ENCODE measurements at places on chromosomes 1 and 21.
A peak's percentile ranks its signal among the peaks of the same experiment; 100 is the strongest.

GRCh38 chr1:27428316-27429028, 36.0 kb downstream of the GPR3 start:
- DNase-seq: no peak

- DNase-seq: no peak
Measured at GRCh38 chr1:187417520-187417919, 588.8 kb downstream of the PLA2G4A start.

DNA sequence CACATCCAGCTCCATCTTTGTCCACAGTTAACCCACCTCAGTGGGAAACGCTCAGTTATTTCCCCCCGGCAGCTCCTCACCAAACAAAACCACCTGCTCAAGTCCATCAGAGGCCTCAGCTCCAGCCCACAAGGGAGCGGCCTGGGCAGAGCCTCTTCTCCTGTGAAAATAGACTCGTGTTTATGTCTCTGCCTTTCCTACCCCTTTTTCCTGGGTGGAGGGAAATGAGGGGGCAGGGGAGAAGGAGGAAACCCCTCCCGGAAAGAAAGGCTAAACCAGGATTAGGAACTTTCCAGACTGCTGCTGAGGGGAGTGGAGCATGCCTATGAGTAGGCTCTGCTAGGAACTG, 81.6 kb downstream of the PAX7 start:
- DNase-seq: no peak

DNA sequence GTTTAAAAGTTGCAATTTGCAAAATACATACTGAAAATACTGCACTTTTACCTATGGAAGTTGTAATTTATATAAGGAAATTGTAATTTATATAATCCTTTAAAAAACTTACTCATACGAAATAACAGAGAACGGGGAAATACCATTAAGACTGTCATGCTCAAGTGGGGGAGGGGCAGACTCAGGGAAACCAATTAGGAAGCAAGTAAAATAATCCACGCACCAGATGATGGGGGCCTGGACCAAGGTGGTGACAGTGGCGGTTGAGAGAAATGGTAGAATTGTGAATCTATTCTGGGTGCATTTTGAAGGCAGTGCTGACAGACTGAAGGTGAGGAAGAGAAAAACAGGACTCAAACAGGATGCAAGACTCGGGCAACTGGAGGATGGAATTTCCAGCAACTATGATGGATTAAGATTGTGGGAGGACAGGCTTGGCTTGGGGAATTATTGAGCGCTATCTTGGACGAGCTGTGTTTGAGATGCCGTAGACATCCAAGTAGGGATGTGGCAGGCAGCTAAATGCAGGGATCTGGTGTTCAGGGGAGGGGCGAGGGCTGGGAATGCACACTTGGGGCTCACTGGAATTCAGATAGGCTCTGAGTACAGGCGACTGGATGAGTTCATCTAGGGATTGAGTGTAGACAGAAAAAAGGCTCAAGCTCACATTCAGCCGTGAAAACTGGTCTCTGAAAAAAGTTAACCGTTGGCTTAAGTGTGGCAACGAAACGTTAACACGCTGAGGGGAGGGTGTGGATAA, 977 bp downstream of the LCA5L start:
- no peak for DNase-seq

- DNase-seq: no peak
Measured at GRCh38 chr1:248816042-248816851, 9.5 kb downstream of the SH3BP5L start.

DNA sequence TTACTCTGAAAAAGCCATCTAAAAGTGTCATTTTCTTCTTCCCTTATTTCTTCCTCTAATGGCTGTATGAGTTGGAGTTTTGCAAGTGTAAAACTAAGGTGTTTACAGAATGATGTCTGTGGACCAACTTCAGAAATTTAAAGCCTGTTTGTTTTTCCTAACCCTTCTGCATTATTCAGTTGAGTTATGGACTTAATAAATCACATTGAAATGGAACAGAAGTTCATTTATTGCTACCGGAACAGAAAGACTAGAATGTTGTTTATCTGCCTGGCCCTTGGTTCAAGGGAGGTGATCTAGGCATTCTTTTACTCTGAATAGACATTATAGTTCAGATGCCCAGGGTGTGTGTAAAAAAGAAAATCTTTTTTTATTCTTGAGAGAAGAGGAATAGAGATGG, 24.8 kb downstream of the SYT14 start:
- DNase-seq: no peak

DNA sequence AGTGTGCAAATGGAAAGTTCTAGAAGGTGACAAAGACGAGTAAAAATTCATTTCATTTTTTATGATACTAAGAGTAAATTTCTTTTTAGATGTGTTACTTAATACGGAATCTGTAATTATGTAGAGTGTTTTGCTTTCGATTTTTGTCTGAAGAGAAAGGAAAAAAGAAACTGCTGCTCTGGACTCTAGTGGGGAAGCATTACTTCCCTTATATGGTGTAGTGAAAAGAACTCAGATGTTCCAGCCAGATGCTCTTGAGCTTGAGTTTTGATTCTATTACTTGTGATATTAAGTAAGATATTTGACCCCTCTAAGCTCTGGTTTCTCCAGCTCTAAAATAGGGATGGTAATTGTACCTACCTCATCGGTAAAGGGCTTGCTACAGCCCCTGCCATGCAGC, 12.2 kb upstream of the GPR161 start:
- DNase-seq: no peak

GRCh38 chr21:25464275-25464674, 143.0 kb downstream of the MRPL39 start:
- DNase-seq: no peak

GRCh38 chr1:53599481-53599880, 139.5 kb downstream of the GLIS1 start:
- no peak for DNase-seq

DNA sequence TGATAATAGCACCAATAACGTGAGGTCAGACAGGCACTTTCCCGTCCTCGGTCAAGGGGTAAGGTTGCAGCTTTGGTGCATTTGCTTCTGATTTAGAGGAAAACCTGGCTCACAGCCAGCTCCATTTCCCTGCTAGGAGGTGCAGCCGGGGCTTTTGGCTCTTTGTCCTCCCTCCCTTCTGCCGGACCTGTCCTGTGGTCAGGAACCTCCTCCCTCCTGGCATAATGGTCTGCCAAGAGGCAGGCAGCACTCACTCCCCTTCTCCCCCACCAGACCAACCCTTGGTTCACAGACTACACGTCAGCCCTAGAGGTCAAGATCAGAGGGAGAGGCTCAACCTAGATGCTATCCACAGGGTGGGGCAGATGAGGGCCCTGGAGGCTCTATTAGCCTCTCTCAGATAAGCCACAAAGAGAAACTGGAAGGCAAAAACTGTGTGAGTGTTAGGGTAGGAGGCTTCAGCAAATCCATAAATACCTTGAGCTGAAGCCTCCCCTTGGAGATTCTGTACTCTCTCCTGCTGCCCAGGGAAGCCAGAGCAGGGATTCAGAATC, 64.8 kb downstream of the PLXNA2 start:
- no peak for DNase-seq

DNA sequence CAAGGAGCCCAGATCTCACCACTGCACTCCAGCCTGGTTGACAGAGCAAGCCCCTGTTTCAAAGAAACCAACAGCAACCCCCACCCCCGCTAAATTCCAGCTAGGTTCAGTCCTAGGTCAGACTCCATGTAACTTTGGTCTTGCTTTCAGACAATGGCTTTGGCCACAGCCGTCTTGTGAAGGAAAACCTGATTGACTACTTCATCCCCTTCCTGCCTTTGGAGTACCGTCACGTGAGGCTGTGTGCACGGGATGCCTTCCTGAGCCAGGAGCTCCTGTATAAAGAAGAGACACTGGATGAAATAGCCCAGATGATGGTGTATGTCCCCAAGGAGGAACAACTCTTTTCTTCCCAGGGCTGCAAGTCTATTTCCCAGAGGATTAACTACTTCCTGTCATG, 12.9 kb downstream of the TOR3A start:
- no peak for DNase-seq

DNA sequence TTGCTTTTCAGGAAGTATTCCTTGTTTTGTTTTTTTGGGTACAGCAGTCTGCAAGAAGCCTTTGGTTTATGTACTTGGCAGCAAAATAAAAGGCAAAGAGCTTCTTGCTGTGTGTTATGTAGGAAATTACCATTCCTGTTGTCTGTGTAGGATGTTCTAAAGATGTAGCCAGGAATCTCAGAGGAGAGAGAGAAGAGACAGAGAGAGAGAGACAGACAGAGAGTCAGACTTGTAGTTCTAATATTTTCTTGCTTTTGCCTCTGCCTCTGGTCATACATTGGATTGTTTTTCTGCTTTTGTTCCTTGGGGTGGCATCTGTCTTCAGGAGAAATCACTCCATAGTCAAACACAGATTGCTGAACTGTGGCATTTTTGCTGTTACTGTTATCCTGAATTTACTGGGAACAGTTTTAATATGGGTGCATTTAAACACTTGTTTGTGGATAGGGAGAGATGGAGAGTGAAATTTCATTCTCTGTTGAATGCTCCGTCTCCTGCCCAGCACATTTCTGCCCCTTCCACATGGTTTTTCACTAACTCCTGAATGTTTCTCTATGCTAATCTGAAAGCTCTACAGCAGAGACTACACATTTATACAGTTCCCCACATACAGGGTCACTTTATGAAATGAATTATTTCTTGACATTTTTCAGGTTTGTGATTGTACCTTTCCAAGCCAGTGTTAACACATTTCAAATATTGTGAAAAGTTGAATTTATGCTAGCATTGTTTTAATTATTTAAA, 49.8 kb downstream of the POU2F1 start:
- DNase-seq: no peak

GRCh38 chr1:179007233-179007632, 18.5 kb upstream of the FAM20B start:
- DNase-seq: no peak

DNA sequence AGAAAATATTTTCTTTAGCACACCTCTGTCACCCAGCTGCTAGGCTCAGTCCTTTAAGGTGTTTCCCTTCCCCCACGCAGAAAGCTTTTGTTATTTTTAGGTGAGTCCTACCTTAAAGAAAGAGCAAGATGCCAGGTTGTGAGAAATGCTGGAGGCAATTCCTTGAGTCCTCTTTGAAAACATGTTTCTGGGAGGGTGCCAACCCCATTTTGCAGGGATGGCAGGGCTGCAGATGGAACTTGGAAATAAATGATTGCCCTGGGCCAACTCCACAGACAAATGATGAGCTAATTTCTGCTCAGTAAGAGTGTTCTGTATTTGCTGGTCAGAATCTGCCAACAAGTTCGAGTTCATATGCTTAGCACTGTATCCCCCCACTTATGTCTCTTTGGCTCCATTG, 119.2 kb upstream of the RAB3GAP2 start:
- DNase-seq: no peak

DNA sequence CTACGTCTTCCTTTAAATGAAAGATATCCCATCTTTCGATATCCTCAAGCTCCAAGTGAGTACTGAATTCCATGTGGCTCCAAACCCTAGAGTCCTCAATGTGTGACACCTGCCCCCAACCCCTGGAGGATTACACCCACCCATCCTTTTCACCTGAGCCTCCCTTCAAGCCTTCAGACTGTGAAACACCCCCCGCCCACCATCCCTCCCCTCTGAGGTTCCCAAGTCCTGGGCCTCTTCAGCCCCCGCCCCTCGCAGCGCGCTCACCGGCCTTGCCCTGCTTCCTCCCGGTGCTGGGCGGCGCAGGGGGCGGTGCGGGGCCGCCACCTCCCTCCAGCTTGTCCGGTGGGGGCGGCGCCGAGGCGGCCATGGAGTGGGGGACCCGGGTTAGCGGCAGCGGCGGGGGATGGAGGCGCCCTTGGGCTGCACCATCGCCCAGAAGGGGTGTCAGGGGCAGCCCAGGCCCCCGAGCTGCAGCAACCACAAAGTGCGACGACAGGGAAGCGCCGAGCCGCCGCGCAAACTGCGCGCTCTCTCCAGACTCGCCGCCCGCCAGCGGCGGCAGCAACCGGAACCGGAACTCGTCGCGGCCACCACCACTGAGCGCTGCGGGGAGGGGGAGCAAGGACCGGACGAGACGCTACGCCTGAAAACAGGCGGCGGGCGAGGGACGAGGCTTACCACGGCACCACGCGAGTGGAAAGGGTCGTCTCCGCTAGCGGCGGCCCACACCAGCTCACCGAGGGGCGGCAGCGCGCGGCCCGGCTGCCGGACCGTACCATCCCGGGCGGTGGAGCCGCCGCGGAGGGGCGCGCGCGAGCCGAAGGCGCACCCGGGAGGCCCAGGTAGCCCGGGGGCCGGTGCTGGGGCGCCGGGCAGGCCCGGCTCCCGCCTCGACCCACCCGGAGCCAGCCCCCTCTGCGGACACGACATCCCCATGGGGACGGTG, at the start of gene PYGO2:
PYGO2 (minus strand) TSS at position 576 of the 949 bp plus-strand sequence; CDS start at position 370, 206 bp downstream.
- DNase-seq: peak; percentile 85

DNA sequence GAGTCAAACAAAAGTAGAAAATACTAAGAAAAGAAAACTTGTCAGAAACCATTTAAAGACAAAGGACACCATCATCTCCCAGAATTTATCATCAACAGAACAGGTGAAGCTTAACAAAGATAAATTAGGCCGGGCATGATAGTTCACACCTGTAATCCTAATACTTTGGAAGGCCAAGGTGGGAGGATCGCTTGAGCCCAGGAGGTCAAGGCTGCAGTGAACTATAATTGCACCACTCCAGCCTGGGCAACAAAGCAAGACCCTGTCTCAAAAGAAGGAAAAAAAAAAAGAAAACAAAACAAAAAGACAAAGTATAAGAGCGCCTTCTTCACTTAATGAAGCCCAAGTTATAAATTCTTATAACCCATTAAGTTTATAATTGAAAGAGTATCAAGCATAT, 25.6 kb downstream of the RERE start:
- DNase-seq: no peak

DNA sequence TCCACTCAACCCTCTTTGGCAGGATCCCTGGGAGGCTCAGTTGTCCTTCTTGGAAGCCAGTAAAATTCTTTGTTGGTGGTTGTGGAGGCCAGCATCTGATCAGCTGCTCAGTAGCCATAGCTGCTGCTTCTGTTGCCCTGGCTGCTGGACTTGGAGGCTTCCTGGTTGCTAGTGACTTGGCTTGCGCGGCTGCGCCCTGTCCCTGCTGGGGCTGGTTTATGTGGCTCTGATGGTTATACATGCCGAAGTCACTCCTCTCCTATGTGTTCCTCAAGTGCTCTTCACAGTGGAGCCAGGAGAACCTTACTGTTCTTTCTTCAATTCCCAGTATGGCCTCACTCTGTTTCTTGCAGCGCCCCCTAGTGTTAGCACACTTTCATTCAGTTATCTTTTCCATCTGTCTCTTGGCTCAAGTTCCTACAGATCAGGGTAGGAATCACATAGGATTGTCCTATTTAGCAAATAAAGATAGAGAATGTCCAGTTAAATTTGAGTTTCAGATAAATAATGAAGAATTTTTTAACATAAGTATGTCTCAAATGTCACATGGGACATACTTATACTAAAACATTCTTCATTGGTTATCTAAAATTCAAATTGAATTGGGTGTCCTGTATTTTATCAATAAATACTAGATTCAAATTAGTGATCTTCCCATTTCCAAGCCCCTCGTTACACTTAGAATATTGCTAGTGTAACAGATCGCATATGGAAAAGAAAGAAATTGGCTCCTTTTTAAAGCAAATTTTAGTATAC, 176.5 kb downstream of the TGFB2 start:
- peak; percentile 53 for DNase-seq

DNA sequence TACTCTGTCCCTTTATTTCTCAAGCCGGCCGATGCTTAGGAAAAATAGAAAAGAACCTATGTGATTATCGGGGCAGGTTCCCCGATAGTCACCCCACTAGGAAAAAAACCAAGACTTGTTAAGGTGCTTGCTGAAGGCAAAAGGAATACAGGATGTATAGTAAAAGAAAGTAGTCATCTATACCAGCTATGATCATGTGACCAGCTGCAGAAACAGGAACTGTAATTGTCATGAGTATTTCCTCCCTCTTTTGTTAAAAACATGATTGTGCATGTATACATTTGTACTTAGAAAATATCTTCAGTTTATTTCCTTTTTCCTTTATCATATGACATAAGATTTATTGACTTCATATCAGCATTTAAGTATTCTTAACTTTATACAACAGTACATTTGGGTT, 30.5 kb downstream of the PIGK start:
- DNase-seq: no peak
